ENCODE measurements at places on chromosomes 2 and 18. TPM values are rescaled to one million over a fixed set of nuclear protein-coding genes. Genes with fewer than 3 reads are reported as not detected.

DNA sequence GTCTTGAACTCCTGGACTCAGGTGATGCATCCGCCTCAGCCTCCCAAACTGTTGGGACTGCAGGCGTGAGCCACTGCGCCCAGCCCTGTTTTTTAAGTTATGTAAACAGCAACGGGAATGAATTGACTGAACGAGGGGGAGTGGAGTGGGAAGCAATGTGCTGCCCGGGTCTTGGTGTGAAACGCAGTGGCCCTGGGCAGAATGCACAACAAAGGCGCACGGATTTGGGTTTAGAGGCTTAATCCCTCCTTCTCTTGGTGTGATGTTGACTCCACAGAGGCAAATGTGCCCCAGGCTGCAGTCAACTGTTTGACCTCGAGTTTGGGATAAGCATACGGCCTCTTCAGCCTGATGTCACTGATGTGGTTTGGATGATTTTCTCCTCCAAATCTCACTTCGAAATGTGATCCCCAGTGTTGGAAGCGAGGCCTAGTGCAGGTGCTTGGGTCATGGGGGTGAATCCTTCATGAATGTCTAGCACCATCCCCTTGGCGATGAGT lies 97.4 kb downstream of the AGAP1 start:
- DNase-seq, result no peak

- DNase-seq, result no peak
Observed at GRCh38 chr2:4300616-4301015, 597.2 kb downstream of the DCDC2C start.

GRCh38 chr18:49365346-49365745 lies 95.1 kb downstream of the DYM start:
- DNase-seq, result no peak

DNA sequence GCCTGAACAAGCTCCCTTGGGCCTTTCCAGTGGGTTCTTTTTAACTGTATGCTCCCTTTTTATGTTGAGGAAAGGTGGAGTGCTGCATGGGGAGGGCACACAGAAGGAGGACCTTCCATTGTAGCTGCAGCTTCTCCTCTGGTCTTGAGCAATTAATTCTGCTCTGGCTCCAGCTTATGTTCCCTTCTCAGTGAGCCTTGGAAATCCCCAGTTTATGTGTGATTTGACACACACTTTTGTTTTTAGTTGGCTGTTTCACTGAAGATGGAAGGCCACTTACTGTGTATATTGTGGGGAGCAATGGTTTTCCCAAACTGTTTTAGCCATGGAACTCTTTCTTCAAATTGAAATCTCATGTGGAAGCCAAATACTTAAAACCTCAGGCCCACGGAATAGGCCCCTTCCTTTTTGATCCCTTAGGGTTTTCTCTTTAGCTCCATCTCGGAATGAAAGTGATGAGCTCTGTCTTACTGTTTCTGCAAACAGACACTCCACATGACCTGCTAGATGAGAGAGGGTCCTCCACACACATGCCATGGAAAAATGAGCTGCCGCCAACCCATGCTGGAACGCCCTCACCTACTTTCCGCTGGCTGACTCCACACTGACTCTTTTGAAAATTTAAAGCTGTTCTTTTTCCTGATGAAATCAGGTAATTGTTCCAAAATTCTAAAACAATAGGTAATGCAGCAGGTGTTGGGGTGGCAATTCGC lies 280.9 kb upstream of the SIX2 start:
- DNase-seq, result no peak

GRCh38 chr2:105867587-105867986 lies 122.9 kb downstream of the NCK2 start:
- DNase-seq, result no peak

DNA sequence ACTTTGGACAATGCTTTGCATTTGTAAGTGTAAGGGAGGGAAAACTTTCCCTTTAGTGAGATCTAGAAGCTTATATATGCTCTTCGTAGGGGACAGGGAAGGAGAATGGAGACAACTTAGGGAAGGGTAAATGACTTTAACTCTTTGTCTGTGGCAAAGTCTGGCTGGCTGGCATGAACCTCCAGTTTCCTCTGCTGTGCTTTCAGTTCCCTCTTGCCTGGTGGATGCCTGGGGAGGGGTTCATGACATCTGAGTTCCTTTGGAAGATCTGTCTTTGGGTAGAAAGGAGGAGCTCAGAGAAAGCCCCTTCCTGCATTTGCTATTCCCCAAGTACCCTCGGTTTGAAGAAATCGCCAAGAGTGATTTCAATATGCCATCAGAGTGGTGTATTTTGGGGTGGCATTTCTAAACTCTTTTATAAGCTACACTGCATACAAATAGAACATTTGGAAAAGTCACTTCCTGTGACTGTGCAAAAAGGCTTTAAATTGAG lies 143.6 kb downstream of the VAPA start:
- no peak for DNase-seq

- no peak for DNase-seq
Observed at GRCh38 chr2:3527886-3528785, 8.8 kb upstream of the ADI1 start.

DNA sequence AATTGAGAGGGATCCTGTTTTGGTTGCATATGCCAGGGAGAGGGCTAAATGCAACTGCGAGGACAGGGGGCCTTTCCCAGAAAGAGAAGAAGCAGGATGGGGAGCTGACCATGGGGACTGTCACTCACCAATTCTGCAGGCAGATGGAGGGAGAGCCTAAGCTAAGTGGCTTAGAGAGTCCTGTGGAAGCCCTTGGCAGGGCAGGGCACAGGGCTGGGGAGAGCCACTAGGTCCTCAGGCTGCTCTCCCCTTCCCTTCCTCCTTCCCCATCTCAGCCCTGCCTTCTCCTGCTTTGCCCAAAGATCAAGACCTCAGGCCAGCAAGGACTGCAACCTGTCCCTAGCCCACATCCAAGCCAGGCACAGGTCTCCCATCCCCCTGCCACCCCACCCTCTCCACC lies 24.4 kb upstream of the CATIP start:
- DNase-seq, result no peak

ABHD1 gene
- total RNA-seq, result 0.78 TPM
